ENCODE measurements at places on chromosomes 2 and 18.
A peak's percentile ranks its signal among the peaks of the same experiment; 100 is the strongest.

GRCh38 chr2:205700331-205701132 is 18.2 kb downstream of the NRP2 start:
- no peak for DNase-seq

DNA sequence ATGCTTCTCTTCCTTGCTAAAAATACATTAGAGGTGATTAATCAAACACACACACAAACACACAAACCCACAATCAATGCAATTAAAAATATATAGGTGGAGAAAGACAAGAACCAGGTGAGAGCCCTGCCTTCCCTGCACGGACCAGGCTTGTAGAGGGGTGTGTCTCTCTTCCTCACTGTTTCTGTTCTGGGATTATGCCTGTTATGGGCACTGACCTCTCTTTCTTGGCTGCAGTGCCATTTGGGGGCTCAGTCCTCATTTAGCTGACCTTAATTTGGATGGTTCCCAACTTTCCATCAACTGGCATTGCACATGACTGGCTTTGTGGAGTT is 89.8 kb downstream of the SH3RF3 start:
- no peak for DNase-seq

- DNase-seq, result no peak
Measured at GRCh38 chr18:36829362-36830157, 633 bp downstream of the KIAA1328 start.

GRCh38 chr18:58635891-58636290 is 7.0 kb upstream of the ALPK2 start:
- no peak for DNase-seq

DNA sequence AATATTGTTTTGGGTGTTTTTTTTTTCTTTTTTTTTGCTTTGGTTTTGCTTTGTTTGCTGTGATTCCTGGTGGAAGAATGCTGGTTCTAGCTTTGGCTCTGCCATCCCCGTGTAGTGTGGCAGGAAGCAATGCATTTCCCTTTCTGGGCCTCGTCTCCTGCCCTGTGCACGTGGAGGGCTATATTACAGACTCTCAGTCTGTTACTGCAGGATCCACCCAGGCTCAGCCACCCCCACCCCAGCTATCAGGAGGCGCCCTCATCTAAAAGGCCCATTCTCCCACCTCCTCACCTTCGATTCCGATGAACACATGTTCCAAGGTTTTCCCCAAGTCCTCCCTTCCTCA is 152.3 kb downstream of the TFCP2L1 start:
- DNase-seq, result no peak

DNA sequence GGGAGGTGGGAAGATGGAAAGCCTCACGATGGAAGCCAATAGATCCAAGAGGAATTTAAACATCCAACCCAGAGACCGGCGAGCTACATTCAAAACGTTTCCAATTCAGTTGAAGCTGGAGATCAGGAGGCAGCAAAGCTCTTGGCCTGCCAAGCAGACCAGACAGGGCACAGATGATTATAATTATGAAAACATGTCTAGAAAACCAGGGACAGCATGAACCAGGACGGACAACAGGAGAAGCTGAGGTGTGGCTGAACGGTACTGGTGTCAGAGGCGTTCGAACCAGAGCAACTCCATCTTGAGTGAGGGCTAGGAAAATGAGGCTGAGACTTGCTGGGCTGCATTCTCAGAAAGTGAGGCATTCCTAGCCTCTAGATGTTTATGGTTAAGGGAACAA is 102.2 kb upstream of the CCDC150 start:
- DNase-seq, result no peak

DNA sequence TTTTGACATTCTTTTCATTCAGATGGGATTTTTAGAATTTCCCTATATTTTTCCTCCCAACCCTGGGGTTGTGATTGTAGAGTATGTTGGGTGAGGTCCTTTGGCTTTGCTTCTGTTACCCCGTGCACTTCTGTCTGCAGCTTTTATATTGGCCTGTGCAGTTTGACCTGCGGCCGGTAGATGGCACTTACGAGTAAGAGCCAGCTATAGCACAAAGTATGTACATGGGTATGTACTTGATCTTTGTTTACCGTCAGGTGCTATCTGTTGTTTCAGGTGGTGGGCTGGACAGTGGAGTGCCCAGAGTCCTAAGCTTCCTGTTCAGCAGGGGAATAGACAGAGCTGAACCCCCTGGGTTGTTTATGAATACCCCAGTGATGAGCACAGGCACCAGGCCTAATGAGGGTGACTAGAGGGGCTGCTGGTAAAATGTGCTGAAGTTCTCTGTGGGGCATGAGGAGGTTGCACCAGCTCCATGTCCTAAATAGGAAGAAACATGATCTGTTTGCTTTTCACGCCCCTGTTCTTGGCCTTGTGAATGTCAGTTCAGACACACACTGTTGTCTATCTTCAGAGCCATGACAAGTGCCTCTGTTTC is 58.9 kb upstream of the THUMPD2 start:
- no peak for DNase-seq

DNA sequence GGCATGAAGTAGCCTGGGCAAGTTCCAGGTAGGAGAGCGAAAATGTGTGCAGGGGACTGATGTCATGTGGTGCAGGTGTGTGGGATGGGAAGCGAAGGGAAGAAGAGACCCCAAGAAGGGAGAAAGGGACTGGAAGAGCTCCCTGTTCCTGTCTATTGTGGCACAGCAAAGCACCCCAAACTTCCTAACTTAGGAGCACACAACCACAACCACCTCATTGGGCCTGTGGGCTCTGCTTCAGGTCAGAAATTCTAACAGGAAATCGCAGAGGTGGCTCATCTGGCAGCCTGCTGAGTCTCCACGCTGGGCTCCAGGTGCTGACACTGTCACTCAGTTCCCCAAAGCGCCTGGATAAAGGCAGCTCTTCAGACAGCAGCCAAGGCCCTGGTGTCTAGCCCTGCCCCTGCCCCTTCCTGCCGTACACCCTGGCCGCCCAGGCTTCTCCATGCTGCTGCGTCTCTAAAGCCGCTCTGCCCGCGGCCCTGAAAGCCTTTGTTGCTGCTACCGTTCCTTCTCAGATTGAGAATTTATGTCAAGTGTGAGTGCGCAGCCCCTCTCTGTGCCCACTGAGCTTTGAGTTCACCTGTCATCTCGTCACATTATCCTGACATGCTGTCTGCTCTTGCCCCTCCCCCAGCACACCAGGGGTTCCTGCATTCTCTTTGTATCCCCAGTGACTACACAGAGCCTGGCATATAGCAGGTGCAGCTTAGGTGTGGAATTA is 140.2 kb upstream of the BCL2L11 start:
- no peak for DNase-seq

DNA sequence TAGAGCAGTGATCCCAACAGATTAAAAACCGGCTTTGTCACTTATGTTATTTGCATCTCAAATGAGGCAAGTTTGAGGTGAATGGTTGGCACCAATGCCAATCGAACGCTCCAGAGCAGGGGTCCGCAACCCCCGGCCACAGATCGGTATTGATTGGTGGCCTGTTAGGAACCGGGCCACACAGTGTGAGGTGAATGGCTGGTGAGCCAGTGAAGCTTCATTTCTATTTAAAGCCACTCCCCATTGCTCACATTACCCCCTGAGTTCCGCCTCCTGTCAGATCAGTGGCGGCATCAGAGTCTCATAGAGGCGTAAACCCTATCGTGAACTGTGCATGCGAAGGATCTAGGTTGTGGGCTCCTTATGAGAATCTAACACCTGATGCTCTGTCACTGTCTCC is 132.0 kb downstream of the TMEM182 start:
- DNase-seq, result no peak

DNA sequence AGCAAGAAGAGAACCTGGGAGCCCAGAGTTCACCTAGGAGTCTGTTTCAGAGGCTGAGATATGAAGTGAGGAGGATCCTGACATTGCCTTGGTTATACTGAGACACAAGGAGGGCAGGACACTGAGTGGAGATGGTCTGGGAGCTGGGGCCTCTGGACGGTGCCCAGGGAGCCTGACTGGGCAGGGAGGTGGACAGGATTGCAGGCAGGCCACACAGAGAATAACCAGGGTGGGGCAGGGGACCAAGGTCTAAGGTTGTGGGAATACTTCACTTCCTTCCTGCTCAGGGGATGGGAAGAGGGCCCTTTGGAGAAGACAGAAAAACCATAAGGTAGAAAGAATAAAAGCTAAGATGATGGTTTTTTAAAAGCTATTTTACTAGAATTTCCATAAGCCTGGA is 18.7 kb downstream of the EDAR start:
- no peak for DNase-seq

- DNase-seq, result no peak
Measured at GRCh38 chr18:44342946-44343345, 337.7 kb upstream of the SETBP1 start.

DNA sequence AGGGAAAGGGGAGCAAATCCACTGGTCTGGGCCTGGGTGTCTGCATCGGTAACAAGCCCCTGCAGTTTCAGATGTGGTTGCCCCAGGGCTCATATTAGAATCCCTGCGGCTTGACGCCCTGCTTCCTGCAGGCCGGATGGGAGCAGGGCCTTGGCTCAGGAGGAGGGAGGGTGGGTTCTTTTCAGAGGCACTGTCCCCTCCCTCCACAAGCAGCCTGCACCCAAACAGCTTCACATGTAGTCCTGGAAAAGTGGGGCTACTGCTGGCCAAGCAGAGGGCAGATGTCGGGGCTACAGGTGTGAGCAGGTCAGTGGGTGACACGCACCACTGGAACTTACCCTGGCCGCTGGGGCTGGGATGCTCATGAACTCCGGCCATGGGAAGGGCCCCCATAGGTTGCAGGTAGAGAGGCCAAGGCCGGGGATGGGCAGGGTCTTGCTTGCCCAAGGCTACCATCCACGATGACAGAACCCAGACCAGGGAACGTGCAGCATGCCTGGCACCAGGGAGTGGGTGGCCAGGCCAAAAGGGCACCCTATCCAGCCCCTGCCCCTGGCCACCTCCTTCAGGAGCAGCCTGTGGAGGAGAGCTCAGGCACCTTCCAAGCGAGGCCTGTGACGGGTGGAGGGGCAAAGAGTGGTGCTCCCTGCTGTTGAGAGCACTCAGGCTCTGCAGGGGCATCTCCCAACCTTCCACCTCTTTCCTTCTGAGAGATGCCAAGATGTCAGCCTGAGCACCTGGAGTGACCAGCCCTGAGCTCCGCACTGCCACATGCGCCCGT is 16.8 kb downstream of the ARID5A start:
- DNase-seq, result no peak

- no peak for DNase-seq
Measured at GRCh38 chr2:124753842-124754241, 728.8 kb downstream of the CNTNAP5 start.

GRCh38 chr2:189511210-189511959 is 69.2 kb downstream of the SLC40A1 start:
- DNase-seq, result no peak

DNA sequence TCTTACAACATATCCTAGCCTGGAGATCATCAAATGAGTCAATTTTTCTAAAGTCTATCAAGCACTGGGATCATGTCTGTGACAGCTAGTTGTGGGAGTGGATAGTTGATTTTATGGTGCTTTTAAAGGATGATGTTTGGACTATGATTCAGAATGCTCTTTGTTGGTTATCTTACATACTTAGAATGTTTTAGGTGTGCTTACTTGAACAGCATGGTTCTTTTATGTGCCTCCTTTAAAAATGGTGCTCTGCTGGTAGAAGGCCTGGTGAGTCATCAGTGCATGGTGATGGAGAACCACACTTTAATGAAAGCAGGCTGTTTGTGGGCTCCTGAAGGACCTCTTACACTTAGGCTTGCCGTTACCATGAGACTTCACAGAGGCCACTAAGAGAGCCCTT is 682.7 kb upstream of the FANCL start:
- no peak for DNase-seq

DNA sequence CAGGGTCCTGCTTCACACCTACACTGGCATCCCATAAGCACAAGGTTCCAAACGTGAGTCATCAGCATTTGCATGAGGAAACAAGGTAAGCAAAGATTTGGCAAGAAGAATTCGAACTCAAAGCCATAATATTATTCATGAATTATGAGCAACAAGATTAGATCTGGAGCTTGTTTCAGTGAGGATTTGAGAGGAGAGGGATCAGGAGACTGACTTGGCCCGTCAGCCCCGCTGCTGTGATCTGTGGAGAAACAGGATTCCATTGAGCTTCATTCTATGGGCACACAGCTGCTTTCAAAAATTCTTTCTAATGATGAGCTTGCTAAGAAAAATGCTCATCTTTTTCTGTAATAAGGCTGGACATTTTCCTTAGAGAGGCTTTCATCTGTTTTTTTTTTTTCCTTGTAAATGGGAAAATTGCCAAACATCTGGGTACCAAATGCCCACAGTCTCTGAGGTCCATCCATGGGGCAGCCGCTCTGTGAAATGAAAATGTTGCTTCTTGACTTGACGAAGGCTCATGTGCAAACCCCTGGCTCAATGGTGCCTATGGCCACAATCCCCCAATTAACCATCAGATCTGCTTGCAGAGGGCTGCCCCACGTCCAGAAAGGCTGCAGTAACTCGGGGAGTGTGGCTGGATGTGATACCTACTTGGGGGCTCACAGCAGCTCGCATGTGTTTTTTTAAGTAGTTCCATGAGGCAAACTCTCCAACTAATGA is 179.3 kb downstream of the TMEM18 start:
- DNase-seq, result no peak

GRCh38 chr2:128791985-128792320 is 473.3 kb upstream of the HS6ST1 start:
- DNase-seq, result no peak

- no peak for DNase-seq
Measured at GRCh38 chr2:45551862-45552261, 59.2 kb downstream of the SRBD1 start.

GRCh38 chr2:170073288-170073687 is 104.7 kb upstream of the MYO3B start:
- DNase-seq, result peak; percentile 53

DNA sequence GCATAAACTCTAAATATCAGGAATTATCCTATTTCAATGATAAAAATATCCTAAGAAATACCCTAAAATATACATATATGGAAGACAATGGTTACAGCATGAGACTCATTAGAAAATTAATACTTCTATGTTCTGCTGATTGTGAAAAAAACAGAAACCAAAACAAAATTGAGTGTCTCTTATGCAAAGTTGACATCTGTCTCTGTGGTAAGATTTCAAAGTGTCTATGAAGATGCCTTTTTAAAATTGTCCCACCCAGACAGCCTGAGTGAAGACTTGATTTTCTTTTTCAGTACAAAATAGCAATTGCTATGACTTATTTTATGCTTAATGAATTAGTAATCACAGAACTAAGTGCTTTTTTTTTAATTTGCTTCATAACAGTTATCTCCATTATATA is 1368.4 kb upstream of the LRRTM1 start:
- no peak for DNase-seq

DNA sequence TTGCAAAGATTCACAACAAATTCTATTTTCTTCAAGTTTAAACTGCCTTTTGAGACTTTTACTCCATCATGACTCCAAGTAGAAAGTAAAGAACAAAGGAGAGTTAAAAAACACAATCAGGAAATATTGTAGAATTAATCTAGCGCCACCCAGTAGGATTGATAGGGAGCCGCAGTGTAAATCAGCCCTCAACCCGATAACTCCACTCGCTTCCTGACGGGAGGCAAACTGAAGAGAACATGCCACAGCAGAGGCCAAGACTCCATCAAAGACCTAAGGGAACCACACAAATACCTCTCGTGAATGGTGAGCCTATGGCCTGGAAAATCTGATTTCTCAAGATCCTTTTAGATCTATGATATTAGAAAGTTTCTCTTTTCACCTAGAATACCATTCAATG is 319.0 kb downstream of the STK39 start:
- no peak for DNase-seq

GRCh38 chr2:152413228-152414030 is 78.5 kb downstream of the FMNL2 start:
- no peak for DNase-seq

- no peak for DNase-seq
Measured at GRCh38 chr2:197992482-197993133, 188.2 kb downstream of the PLCL1 start.
